CD4-positive, alpha-beta T cell (primary cell): ENCODE measurements at places on chromosomes 1 and 21. TPM values are rescaled to one million over a fixed set of nuclear protein-coding genes. Genes with fewer than 3 reads are reported as not detected.

DNA sequence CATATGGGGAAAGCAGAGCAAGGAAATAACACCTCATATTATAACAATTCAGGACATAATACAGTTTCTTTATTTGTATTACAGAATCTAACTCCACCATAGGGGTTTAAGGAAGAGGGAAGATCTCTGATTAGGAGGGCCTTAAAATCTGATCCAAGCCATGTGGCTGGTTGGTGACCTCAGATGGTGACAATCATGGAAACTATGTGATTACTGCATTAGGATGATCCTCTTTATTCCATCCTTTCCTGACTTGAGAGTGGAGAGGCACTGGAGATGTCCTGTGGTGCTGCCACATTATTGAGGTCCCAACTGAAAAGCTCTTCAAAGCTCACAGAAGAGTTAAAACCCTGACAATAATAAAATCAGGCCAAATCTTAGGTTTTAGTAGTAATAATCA lies 168.1 kb upstream of the BEND5 start:
- H3K27me3 ChIP-seq: no peaks in the 10 kb centered on the region
- no peaks in the 10 kb centered on the region for H3K4me1 ChIP-seq
- DNase-seq: no peak
- no peak overlapping the region for H3K4me3 ChIP-seq
- no peaks in the 10 kb centered on the region for H3K36me3 ChIP-seq

DNA sequence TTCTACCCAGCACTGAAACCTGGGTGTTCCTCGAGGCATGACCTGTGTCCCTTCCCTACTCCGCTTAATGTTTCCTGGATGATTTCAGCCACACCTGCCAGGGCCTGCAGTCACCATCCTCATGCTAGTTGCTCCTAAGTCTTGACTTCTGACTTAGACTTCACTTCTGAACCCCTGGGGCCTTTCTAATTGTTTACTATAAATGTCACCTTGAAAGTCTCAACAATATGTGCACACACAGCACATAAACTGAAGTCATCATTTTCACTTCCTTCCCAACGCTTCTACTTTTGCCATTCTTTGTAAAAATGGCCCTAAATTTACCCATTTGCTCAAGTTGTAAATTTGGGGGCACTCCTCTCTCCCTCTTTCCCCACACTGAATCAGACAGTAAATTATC lies 141.1 kb downstream of the DYRK1A start:
- no peak overlapping the region for H3K4me3 ChIP-seq
- DNase-seq: no peak
- H3K36me3 ChIP-seq: peaks cover 95% of the 10 kb centered on the region
- no peaks in the 10 kb centered on the region for H3K4me1 ChIP-seq
- no peaks in the 10 kb centered on the region for H3K27me3 ChIP-seq
- H3K27ac ChIP-seq: no peak overlapping the region

DNA sequence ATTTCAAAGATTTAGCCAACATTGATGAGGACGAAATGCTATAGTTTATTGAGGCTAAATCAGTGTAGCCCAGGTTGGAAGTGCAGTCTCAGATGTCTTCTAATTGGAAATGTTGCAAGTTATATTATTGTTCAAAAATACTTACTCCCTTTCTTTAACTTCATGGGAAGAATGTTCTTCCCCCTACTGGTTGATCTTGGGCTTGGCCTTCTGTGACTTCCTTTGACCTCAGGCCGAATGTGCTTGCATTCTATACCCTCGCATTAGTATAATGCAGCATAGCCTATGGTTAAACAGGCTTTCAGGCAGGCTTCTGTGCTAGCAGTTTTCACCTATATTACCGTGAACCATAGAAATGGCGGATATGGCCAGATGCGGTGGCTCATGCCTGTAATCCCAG lies 77.3 kb downstream of the RPE65 start:
- H3K36me3 ChIP-seq: no peaks in the 10 kb centered on the region
- no peak overlapping the region for H3K27ac ChIP-seq
- no peaks in the 10 kb centered on the region for H3K4me1 ChIP-seq
- no peak for DNase-seq
- no peak overlapping the region for H3K4me3 ChIP-seq

DNA sequence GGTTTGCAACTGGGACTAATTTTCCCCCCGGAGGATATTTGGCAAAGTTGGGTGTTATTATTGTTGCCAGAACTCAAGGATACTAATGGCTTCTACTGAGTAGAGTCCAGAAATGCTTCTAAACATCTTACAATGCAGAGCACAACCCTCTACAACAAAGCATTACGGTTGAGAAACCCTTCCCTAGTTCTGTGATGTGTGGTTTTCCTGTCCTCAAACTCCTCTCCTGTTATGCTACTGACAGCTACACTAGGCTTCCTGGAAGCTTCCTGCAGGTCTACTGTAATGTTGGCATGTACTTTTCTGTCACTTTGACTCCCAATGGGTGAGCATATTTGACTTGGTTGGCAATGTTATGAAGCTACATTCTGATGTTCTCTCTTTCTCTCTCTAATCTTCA lies 1656.9 kb downstream of the MRPL39 start:
- no peak overlapping the region for H3K4me3 ChIP-seq
- H3K36me3 ChIP-seq: no peaks in the 10 kb centered on the region
- DNase-seq: no peak
- H3K27me3 ChIP-seq: no peaks in the 10 kb centered on the region

- no peaks in the 10 kb centered on the region for H3K4me1 ChIP-seq
- no peak overlapping the region for H3K4me3 ChIP-seq
- DNase-seq: no peak
- H3K27me3 ChIP-seq: no peaks in the 10 kb centered on the region
Observed at GRCh38 chr1:51415963-51416362, 85.6 kb upstream of the TTC39A start.

- no peak for DNase-seq
- no peak overlapping the region for H3K27ac ChIP-seq
- H3K36me3 ChIP-seq: peaks cover 68% of the 10 kb centered on the region
- no peak overlapping the region for H3K4me3 ChIP-seq
Observed at GRCh38 chr1:955474-955873, 3.6 kb downstream of the NOC2L start.

The FCRL2 gene
- total RNA-seq: 0.20 TPM

The NEGR1 gene
- total RNA-seq: 0.03 TPM

The FAM72A gene
- 0.66 TPM for total RNA-seq

The NTRK1 gene
- total RNA-seq: 0.52 TPM

DNA sequence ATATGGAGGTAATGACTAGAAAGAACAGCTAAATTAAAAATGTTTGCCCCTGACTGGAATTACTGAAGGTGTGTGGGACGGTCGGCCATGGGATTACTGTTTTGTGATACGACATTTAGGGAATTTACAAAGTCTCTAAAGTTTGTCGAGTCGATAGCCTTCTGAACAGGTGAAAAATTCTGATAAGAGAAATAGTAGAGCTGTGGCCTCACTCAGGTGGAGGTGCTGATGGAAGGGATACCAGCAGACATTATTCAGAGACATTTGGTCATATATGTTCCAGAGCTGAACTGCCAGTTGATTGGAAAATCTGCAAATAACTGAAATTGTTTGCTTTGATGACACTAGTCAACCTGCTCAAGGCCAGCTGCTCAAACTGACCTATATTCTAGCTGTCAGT lies 71.1 kb downstream of the ADCY10 start:
- H3K27me3 ChIP-seq: no peaks in the 10 kb centered on the region
- no peaks in the 10 kb centered on the region for H3K4me1 ChIP-seq
- no peak for DNase-seq
- no peaks in the 10 kb centered on the region for H3K36me3 ChIP-seq

DNA sequence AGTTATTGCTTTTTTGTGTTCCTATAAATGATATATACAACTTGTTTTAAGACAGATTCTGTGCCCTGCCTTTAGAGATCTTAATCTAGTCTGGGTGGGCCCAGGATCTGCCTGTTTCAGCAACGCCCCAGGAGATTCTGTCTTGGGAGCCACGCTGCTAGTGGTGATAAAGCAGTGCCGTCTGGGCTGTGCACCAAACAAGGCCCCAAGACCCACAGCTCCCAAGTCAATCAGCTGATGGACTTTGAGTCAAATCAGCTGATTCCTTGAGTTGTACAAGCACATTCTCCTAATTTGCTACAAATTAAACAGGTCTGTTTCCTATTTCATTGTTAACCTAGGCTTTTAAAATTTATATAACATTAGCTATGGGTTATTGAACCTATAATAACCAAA lies 15.7 kb upstream of the SLC44A3 start:
- no peak for DNase-seq
- H3K4me3 ChIP-seq: no peak overlapping the region
- no peak overlapping the region for H3K27ac ChIP-seq
- no peaks in the 10 kb centered on the region for H3K36me3 ChIP-seq
- peaks cover 5% of the 10 kb centered on the region for H3K4me1 ChIP-seq

DNA sequence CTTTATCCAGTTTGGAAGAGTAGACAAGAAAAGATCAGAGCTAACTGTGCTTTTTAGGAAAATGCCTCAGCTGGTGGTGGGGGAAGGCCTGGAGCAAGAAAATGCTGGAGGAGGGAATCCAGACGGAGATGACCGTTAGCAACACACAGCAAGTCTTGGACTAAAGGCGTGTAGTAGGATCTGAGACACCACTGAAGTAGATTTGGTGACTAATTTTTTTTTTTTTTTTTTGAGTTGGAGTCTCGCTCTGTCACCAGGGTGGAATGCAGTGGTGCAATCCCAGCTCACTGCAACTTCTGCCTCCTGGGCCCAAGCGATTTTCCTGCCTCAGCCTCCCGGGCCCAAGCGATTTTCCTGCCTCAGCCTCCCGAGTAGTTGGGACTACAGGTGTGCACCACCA lies 41.2 kb downstream of the LPAR3 start:
- no peaks in the 10 kb centered on the region for H3K36me3 ChIP-seq
- peaks cover 36% of the 10 kb centered on the region for H3K4me1 ChIP-seq
- no peak overlapping the region for H3K4me3 ChIP-seq
- no peak for DNase-seq
- no peaks in the 10 kb centered on the region for H3K27me3 ChIP-seq
- H3K27ac ChIP-seq: no peak overlapping the region

DNA sequence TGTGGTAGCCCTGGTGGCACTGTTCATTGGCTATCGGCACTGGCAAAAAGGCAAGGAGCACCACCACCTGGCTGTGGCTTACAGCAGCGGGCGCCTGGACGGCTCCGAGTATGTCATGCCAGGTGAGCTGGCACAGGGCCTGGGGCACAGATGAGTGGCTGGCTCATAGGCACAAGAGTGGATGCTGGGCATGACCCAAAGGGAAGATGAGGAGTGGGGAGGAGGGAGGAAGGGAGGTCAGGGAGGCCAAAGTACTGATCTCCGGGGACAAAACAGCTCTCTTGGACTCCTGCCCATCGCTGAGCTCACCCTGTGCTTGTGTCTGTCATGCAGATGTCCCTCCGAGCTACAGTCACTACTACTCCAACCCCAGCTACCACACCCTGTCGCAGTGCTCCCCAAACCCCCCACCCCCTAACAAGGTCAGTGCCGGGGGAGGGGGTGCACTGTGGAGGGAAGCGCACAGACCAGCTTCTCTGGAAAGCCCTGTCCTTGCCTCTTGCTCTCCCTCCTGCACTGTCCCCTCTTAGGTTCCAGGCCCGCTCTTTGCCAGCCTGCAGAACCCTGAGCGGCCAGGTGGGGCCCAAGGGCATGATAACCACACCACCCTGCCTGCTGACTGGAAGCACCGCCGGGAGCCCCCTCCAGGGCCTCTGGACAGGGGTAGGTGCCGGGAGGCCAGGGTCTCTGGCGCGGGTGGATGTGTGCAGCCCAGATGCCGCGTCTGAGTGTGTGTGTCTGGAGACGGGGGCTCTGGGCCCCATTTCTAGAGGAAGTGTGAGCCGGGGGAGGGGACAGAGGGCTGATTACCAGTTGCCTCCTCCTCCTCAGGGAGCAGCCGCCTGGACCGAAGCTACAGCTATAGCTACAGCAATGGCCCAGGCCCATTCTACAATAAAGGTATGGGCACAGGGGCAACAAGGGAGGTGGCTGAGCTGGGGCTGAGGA lies 7.3 kb upstream of the LRRC71 start:
- H3K27ac ChIP-seq: no peak overlapping the region
- no peak overlapping the region for H3K4me3 ChIP-seq
- H3K4me1 ChIP-seq: no peaks in the 10 kb centered on the region
- DNase-seq: no peak
- H3K36me3 ChIP-seq: no peaks in the 10 kb centered on the region

The ANKRD35 gene
- total RNA-seq: not detected

- no peak overlapping the region for H3K27ac ChIP-seq
- H3K36me3 ChIP-seq: no peaks in the 10 kb centered on the region
- DNase-seq: no peak
- no peaks in the 10 kb centered on the region for H3K27me3 ChIP-seq
- no peak overlapping the region for H3K4me3 ChIP-seq
- H3K4me1 ChIP-seq: peaks cover 11% of the 10 kb centered on the region
Observed at GRCh38 chr1:234489698-234490077, 10.7 kb upstream of the TARBP1 start.

GRCh38 chr21:45562965-45563364 lies 20.7 kb upstream of the SLC19A1 start:
- H3K36me3 ChIP-seq: no peaks in the 10 kb centered on the region
- no peak overlapping the region for H3K4me3 ChIP-seq
- DNase-seq: no peak
- H3K27ac ChIP-seq: no peak overlapping the region
- H3K4me1 ChIP-seq: no peaks in the 10 kb centered on the region

GRCh38 chr1:63143482-63143881 lies 178.9 kb upstream of the FOXD3 start:
- H3K4me1 ChIP-seq: no peaks in the 10 kb centered on the region
- no peak for DNase-seq
- no peak overlapping the region for H3K27ac ChIP-seq

The SHC1 gene
- total RNA-seq: 59.9 TPM

- no peaks in the 10 kb centered on the region for H3K36me3 ChIP-seq
- peaks cover 3% of the 10 kb centered on the region for H3K27me3 ChIP-seq
- DNase-seq: no peak
- H3K4me3 ChIP-seq: no peak overlapping the region
Observed at GRCh38 chr1:20071416-20071815, 1.4 kb downstream of the PLA2G5 start.
